ENCODE measurements at places on chromosomes 6 and 20.
A peak's percentile ranks its signal among the peaks of the same experiment; 100 is the strongest.

GRCh38 chr6:117684749-117685148 lies 9.5 kb downstream of the NUS1 start:
- DNase-seq, result no peak

DNA sequence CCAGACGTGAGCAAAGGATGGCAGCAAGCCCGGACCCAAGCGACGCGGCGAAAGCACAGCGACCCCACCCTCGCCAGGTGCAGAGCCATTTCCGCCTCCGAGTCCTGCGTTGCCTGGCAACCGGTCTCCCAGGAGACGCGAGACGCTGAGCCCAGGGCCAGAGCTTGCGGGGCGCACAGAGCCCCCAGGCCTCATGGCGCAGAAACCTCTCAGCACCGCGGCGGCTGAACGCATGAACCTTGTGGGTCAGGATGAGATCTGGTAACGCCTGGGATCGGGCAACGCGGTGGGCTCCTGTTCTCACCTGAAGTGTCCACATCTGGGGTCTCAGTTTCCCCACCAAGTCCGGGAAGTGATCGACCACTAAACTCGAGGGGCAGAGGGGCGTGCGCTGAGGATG lies 77.7 kb downstream of the ANKRD60 start:
- peak; percentile 67 for DNase-seq

GRCh38 chr6:25788305-25788922 lies 33.9 kb downstream of the SLC17A4 start:
- DNase-seq, result peak; percentile 76

GRCh38 chr6:147392917-147393625 lies 115.4 kb upstream of the SAMD5 start:
- DNase-seq, result no peak

DNA sequence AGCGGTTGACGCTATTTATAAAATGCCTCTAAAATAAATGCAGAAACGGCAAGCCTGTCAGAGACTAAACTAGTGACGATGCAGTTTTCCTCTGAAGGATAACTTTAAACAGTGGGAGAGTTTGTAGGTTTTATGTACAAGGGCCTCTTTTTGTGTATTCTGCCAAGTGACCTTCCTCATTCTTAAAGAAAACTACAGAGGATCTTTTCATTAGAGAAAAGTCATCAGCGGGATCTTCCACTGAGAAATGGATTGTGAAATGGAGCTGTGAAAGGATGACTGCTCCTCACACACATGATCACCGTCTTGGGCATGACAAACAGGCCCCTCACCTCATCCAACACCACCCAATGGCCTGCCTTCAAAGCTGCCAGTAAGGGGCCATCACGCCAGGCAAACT lies 89.0 kb upstream of the LYRM2 start:
- DNase-seq, result no peak

- no peak for DNase-seq
Measured at GRCh38 chr6:85396159-85396808, 53.6 kb upstream of the NT5E start.

DNA sequence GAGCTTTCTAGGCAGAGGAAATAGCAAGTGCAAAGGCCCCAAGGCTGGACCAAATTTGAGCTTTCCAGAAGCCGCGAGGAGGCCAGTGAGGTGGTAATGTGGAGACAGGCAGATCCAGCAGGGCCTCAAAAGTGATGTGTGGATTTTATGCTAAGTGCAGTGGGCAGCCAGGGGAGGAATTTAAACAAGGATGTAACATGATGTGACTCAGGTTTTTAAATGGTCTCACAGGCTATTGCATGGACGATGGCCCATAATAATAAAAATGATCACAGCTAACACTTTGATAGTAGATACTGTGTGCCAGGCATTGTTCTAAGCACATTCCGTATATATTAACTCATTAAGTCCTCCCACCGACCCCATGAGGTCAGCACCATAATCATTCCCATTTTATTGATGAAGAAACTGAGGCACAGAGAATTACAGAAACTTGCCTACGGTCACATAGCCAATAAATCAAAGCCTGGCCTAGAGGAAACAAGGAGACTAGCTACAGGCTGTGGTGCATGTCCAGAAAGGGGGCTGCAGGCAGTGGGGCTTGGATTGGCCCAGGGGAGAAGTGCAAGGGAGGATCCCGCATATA lies 18.0 kb upstream of the PREX1 start:
- no peak for DNase-seq

- no peak for DNase-seq
Measured at GRCh38 chr6:3959385-3959784, 110.2 kb downstream of the FAM50B start.

- DNase-seq, result no peak
Measured at GRCh38 chr6:52475307-52475706, 55.2 kb downstream of the EFHC1 start.

- no peak for DNase-seq
Measured at GRCh38 chr6:139536751-139537617, 162.5 kb upstream of the CITED2 start.

DNA sequence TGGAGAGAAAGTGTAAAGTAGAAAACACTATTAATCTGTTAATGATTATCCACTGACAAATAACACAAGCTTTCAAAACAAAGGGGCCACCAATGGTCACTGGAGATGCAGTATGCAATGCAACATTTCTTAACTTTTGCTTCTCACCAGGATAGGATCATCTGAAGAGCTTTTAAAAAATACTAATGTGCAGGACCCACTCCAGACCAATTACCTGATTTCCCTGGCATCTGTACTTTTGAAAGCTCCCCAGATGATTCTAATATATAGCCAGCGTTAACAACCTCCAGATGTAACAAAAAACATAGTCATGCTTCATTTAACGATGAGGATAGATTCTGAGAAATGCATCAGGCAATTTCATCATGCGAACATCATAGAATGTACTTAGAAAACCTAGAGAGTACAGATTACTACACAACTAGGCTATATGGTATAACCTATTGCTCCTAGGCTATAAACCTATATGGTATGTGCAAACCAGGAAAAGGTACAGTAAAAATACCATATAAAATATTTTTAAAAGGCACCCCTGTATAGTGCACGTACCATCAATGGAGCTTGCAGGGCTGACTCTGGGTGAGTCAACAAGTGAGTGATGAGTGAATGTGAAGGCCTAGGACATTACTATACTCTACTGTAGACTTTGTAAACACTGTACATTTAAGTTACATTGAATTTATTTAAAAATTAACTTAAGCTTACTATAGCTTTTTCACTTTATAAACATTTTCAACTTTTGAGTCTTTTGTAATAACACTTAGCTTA lies 69.2 kb downstream of the ATG5 start:
- DNase-seq, result no peak

GRCh38 chr6:39577446-39578165 lies 147.6 kb downstream of the KIF6 start:
- DNase-seq, result no peak

DNA sequence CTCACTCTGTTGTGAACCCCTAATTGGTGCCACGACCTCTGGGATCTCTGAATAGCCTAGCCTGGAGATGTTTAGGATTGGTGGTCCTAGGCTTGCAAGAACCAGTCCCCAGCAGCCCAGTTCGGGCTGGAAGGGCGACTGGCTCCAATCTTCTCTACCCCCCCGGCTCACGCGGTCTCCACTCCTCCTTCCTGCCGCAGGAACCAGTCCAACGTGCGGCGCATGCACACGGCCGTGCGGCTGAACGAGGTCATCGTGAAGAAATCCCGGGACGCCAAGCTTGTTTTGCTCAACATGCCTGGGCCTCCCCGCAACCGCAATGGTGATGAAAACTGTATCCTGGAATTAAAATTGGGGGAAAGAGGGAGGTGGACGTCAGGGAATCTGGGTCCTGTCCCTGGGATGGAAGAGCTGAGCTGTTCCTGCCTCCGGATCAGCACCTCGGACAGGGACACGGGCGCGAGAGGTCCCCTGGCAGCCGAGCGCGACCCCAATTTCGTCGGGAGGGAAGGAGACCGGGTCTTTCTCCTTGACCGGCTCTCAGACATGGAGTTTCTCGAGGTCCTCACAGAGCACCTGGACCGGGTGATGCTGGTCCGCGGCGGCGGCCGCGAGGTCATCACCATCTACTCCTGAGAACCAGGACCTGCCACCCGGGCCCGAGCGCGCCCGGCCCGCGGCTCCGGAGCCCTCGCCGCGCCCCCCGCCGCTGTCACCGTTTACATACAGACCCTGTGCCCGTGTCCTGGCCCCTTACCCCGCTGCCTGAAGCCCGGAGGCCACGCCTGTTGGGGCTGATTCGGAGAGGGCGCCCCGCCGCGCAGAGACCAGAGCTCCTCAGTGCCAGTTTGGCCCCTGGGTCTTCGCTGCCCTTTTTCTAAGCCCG lies 28.2 kb downstream of the SLC12A5 start:
- DNase-seq, result no peak

DNA sequence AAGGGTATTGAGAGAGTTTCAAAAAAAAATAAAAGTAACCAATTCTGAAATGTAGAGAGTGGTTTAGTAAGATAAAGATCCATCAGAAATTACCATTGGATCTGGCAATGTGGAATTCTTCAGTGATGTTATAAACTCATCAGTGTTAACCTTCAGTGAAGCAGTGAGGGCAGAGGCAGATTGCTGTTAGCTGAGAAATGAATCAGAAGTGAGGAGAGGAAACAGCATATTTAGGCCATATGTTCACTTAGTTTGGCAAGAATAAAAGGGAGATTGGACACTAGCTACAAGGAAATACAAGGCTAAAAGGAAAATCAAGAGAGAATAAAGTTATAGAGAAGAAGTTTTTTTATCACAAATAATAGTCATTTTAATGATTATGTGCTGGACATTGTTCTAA lies 9.6 kb downstream of the KCNQ5 start:
- DNase-seq, result no peak

GRCh38 chr20:52937591-52938100 lies 34.5 kb upstream of the TSHZ2 start:
- peak; percentile 39 for DNase-seq

- DNase-seq, result no peak
Measured at GRCh38 chr6:158322724-158323560, 10.7 kb downstream of the TULP4 start.

DNA sequence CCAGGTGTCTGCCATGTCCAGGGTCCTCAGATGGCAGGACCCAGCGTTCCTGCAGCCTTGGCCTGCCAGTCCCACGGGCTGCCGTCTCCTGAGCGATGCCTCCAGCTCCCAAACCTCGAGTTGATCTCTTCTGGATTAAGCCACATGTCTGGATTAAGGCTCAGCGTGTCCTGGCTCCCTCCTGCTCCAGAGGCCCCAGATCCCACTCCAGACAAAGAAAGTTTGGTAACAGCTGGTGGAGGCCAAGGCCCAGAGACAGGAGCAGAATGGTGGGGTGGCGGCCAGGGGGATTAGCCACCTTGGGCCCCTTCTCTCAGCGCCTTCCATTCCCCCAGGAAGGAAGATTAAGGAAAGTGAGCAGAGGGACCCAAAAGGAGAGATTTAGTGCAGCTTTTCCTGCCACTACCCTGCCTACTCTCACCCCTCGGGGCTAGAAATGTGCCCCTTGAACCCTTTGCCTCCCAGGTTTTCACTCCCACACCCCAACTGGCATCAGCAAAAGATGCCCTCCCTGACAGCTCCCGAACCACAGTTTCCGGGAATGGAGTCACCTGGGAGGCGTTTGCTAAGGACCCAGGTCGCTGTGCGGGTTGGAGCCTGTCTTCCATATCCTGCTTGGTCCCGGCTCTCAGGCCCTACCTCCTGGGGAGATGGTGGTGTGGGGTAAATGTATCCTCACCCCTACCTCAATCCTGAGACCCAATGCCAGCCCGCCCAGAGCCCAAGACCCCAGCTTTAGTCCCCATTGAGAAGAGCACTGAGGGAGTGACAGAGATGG lies 6.9 kb downstream of the SPDEF start:
- DNase-seq, result no peak

DNA sequence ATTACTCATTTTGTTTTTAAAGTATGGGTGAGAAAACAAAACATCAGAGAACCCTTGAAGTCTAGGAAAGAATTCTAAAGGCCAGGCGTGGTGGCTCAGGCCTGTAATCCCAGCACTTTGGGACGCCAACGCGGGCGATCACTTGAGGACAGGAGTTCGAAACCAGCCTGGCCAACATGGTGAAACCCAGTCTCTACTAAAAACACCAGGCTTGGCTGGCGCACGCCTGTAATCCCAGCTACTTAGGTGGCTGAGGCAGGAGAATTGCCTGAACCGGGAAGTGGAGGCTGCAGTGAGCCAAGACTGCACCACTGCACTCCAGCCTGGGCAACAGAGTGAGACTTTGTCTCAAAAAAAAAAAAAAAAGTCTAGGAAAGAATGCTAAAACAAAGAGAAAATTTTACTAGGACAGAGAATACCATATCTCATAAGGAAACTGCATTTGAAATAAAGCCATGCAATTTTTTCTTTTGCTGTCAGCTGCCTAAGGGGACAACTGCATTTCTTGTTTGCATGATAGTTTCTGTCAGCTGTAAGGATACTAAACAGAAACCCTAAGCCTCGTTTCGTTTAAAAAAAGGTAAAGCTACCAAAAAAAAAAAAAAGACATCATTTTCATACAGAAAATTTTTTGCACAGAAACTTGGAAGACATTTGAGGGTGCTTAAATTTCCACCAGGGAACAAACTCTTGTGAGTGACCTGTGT lies 32.1 kb downstream of the SMLR1 start:
- DNase-seq, result no peak

GRCh38 chr20:1264727-1265126 lies 1.4 kb upstream of the SNPH start:
- no peak for DNase-seq

- no peak for DNase-seq
Measured at GRCh38 chr6:149142924-149143429, 174.5 kb upstream of the TAB2 start.

DNA sequence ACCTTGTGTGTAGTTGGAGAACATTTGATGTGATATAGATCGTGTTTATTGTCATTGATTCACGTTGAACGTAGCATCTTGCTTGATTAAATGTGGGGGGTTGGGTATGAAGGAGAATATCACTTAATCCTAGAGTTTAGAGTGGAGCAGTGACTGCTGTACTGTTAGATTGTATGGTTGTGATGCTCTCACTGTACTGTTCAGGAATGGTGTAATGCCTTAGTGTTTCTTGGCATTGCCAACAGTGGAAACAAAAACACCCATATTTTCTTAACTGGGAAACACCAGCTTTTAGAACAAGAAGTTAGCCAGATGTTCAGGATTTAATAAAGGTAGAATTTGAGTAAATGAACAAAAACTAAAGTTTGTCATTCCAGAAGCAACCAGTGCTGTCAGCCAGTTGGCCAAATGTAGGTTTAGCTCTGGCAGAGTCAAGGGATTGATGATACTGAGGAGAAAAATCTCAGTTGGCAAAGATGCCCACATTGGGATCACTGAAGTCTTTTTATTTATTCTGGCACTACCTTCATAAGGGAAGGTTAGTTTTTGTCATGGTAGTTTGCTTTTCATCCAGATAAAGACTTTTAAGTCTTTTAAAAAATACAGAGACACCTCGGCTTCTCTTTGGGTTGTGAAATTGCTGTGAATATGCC lies 129.9 kb downstream of the JARID2 start:
- no peak for DNase-seq

DNA sequence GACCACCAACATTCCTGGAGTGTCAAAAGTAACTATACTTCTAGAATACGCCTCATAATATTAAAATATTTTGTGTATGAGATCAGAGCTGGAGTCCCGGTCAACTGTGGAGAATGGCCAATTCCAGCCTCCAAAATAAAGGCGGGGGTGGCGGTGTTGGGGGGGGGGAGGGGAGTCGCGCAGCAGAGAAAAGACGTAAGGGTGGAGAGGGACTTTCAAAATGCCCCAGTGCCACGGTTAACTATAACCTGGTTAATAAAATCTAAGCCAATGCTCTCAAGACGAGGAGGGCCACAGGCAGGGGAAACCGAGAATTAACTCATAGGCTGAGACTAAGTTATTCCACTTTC lies 1.3 kb downstream of the NUP153 start:
- DNase-seq, result peak; percentile 20

GRCh38 chr6:107202876-107203468 lies 87.7 kb upstream of the BEND3 start:
- no peak for DNase-seq
